ENCODE measurements at places on chromosomes 13 and 19.

DNA sequence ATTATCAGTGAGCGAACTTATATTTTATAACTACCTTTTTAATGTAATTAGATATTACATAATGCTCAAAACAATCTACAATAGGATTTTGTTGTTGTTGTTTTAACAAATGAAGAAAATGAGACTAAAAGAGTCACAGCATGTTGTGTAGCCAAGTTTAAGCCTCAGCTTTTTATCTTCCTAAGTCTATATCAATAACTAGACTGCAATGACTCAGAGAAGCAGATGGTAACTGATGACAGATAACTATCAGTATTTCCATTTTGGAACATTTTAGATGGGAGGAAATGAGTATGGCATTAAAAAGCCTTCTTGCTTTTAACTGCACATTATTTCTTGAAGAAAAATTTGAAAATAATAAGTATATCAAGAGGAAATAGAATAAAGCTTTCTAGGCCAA, 825.2 kb downstream of the SLITRK1 start:
- DNase-seq = no peak

- no peak for DNase-seq
Measured at GRCh38 chr19:7676376-7676775, 514 bp upstream of the MCEMP1 start.

GRCh38 chr19:46896076-46896794, 35.4 kb downstream of the ARHGAP35 start:
- DNase-seq = no peak

DNA sequence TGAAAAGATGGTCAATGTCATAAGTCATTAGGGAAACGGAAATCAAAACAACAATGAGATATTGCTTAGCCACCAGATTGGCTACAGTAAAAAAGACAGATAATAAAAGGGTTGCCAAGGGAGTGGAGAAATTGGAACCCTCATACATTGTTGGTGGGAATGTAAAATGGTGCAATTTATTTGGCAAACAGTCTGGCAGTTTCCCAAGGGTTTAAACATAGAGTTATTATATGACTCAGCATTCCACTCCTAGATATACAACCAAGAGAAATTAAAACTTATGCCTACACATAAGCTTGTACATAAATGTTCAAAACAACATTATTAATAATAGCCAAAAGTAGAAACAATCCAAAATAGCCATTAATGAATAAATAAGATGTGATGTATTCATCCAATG, 9.9 kb upstream of the ZNF227 start:
- no peak for DNase-seq

DNA sequence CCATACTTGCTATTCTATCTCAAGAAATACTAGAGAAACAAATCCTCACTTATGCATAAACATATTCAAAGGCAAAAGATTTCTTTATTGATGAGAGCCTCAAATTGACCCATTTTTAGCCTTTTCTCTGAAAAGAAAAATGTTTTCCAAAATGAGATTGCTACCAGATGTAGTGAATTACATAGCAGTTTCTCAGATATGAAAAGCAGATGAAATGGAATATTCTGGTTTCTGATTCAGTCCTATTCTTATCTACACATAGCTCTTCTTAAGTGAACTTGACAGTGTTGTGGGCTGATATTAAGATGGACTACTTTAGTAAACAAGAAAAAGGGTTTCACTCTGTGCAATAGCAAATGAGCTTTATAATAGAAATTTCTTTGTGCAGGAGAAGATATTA, 183.5 kb downstream of the DNAJC15 start:
- no peak for DNase-seq

DNA sequence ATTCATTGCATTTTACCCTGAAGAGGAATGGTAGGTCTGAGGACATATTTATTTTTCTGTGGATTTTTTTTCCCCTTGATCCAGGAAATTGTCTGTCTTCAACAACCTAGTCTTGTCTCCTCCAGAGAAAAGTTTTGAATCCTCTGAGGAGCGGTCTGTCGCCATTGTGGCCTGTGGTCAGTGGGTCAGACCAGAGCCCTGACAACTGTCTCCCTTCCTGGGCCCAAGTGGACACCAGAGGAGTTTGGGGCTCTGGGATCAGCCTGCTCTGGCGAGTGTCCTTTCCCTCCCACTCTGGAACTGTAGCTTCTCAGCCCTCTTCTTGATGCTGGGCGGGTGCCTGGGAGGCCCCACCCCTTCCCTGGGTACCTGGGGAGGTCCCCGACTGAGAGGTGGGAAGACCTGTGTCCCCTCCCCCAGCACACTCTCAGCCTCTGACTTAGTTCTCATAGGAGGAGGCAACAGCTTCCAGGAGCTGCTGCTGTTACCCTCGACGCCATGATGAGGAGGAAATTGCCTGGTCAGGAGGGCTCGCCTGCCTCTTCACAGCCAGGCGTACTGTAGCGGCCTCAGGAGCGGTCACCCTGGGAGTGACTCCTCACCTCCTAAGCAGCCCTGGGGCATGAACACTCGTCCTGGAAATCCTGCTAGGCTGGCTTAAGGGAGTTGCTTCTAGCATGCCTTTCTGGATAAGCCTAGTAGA, 110.3 kb downstream of the GGACT start:
- no peak for DNase-seq

DNA sequence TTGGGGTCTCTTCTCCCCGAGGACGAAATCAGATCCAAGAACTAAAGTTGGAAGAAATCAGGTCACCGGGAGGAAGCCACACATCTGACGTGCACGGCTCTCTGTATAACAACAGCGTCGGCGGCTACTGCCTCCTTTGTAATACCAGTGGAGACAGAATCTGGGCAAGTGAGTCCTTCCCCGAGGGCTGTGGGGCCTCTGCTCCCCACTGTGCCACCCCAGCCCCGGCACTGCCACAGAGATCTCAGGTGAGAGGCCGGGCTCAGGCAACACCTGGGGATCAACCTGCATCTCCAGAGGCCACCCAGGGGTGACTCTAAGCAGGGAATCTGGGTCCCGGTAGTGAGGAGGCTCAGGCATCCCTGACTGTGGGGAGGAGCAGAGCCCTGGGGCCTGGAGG, 33.7 kb upstream of the C13orf46 start:
- no peak for DNase-seq

- DNase-seq = no peak
Measured at GRCh38 chr19:48194041-48194843, 23.8 kb downstream of the ZSWIM9 start.

DNA sequence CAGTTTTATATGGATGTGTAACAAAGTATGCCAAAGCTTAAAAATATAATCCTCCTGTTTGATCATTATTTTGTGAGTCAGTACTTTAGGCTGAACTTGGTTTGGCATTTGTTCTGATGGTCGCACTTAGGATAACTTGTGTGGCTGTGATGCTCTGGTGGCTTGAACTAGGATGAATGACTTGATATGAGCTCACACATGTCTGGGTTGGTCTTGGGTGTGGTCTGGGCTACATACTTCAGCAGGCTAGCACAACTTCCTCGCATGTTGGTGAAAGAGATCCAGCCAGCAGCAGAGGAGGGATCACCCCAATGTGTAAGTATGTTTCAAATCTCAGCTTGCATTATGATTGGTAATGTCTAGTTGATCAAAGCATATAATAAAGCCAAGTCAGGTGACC, 969.1 kb upstream of the PCDH9 start:
- no peak for DNase-seq

DNA sequence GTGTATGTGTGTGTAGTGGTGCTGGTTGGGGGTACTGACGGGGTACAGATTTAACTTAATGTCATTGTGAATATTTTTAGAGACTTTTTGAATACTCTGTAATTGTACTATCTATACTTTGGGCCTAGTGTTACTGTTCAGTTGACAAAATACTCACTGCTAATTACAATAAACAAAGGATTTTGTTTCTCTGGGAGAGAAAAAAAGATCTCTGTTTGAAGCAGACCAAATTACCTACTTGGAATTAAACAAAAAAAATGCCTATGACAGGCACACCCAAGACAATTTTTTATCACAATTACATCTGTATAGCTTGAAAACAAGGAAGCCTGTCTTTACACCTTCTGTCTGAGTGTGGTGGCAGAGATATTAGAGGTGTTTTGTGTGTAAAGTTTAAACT, 45.1 kb downstream of the OLFM4 start:
- no peak for DNase-seq

- DNase-seq = no peak
Measured at GRCh38 chr13:113934576-113934975, 39.3 kb downstream of the C13orf46 start.

- no peak for DNase-seq
Measured at GRCh38 chr19:52990759-52991418, 22.8 kb upstream of the ERVV-1 start.

- DNase-seq = no peak
Measured at GRCh38 chr13:35718084-35718483, 241.6 kb upstream of the MAB21L1 start.

GRCh38 chr13:41709511-41709910, 251.4 kb downstream of the VWA8 start:
- DNase-seq = no peak

DNA sequence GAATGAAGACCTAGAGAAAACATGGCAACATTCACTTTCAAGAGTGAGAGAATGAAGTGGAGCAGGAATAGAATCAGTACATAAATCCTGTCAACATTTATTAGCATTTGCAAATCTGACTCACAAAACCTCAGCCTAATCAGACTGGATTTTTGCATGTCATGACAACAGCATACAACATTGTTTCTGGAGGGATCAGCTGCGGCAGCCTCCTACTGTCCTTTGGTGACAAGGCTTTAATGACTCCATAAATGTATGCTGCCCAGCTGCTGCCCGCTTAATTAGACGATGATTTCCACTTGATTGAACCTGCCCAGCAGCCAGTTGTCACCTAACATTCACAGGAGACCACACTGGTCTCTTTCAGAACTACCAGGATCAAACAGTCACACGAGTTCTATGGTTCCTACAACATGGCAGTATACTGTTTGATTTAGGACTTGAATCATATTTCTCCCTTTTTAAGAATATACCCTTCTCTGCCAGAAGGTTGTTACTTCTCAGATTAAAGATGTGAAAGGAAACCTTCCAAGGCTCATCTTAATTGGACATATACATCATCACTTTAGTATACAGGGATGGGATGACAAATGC, 9.3 kb downstream of the EBPL start:
- DNase-seq = no peak

- DNase-seq = no peak
Measured at GRCh38 chr13:96925477-96925876, 68.8 kb downstream of the OXGR1 start.

- no peak for DNase-seq
Measured at GRCh38 chr13:30810261-30810701, 74.9 kb downstream of the ALOX5AP start.

Data from H54 (cell line).